ENCODE measurements at places on chromosomes 4 and X. TPM values are rescaled to one million over a fixed set of nuclear protein-coding genes. Genes with fewer than 3 reads are reported as not detected.
A peak's percentile ranks its signal among the peaks of the same experiment; 100 is the strongest.

Gene TCP11X2
- total RNA-seq, result 0.82 TPM

GRCh38 chr4:111632641-111633151 is 512.6 kb upstream of the FAM241A start:
- H3K27ac ChIP-seq, result no peak overlapping the region
- DNase-seq, result no peak
- H3K4me3 ChIP-seq, result no peak overlapping the region
- H3K36me3 ChIP-seq, result no peaks in the 10 kb centered on the region
- H3K27me3 ChIP-seq, result no peaks in the 10 kb centered on the region
- H3K4me1 ChIP-seq, result peaks cover 8% of the 10 kb centered on the region

DNA sequence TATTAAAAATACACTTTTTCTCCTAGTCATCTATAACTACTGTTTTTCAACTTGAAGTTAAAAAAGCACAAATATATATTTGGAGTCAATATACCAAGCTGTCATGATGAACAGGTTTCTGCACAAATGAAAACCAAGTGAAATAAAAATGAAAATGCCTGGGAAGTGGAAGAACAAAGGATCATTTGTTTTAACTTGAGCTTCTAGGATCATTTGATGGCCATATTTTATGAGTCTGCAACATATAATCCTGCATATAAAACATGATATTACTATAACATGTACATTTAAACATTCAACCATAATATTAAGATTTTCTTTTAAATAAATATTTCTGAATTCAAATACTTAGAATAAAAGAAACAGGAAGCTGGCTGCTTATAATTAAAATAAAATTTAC is 8.5 kb upstream of the ARHGEF38 start:
- no peaks in the 10 kb centered on the region for H3K4me1 ChIP-seq
- H3K27me3 ChIP-seq, result peaks cover 95% of the 10 kb centered on the region
- H3K36me3 ChIP-seq, result no peaks in the 10 kb centered on the region

DNA sequence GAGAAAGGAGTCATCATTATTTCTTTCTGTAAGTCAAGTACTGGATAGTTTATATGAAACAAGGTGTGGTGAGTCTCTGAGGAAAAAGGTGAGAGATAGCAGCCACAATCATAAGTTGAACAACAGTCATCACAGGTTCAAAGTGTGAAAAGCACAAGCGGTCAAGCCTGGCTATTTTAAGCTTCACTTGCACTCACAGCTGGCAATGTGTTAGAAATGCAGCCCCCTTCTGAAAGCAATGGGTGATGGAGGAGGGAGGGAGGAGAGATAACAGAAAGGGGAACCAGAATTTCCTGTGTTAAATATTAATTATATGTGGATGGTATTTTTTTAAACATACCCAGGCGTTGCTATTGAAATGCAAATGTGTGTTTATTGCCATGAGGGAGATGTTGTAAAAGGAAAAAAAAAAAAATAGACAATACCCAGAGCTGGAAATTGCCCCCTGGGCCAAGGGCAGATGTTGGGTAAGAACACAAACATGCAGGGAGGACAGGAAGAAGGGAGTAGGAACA is 26.9 kb upstream of the BMP3 start:
- no peak overlapping the region for H3K4me3 ChIP-seq
- no peak for DNase-seq
- H3K27ac ChIP-seq, result peak overlapping the region; percentile 48
- no peaks in the 10 kb centered on the region for H3K27me3 ChIP-seq

DNA sequence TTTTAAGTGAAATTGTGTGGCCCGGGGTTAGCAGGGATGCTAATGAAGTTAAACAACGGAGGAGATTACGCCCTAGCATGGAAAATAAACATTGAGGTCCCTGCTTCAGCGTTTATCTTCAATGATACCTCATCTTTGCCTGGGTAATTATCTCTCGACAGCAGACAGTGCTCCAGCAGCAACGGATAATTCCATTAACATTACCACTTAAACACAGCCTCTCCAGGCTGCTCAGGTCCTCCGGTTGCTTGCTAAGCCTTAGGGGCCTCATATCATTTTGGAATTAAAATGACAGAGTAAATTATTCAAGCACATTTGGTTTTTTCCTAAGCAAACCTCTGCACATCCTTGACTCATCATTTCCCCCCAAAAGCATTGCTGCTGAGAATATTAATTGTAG is 281.5 kb upstream of the KLF3 start:
- no peak for DNase-seq
- H3K4me1 ChIP-seq, result peaks cover 9% of the 10 kb centered on the region
- H3K27ac ChIP-seq, result no peak overlapping the region
- no peaks in the 10 kb centered on the region for H3K36me3 ChIP-seq

DNA sequence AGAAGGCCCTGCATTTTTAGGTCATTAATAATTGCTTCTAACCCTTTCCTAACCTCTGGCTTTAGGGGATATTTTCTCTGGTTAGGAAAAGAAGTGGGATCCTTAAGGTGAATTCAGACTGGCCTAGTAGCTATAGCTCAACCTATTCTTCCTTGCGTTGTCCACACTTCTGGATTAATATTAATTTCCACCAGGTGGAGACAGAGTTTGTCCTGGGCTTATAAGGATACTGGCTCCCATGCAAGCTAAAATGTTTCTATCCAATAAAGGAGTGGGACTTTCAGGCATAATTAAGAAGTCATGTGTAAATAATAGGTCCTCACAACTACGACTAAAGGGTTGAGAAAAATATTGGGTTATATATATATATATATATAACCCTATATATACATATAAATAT is 860.0 kb upstream of the POU3F4 start:
- peaks cover 22% of the 10 kb centered on the region for H3K36me3 ChIP-seq
- H3K4me3 ChIP-seq, result no peak overlapping the region
- DNase-seq, result no peak
- no peaks in the 10 kb centered on the region for H3K27me3 ChIP-seq
- H3K4me1 ChIP-seq, result peaks cover 2% of the 10 kb centered on the region
- H3K27ac ChIP-seq, result no peak overlapping the region

GRCh38 chrX:14030174-14030530 is 460 bp upstream of the GEMIN8 start:
- no peaks in the 10 kb centered on the region for H3K27me3 ChIP-seq
- peak overlapping the region; percentile 91 for H3K4me3 ChIP-seq
- peak overlapping the region; percentile 98 for H3K27ac ChIP-seq
- DNase-seq, result no peak

DNA sequence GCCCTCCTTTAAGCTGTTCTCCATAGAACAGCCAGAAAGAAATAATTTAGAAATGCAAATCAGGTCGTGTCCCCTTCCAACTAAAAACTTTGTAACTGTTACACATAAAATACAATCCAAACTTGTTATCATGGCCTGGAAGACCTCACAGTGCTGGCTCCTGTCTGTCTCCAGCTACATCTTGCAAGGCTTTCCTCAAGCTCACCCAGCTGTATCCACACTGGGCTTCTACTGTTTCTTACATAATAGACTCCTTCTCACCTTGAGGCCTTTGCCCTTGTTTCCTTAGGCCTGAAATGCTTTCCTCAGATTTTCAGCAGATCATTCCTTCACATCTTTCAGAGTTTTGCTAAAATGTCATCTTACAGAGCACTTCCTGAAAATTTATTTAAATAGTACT is 33.5 kb upstream of the USP53 start:
- H3K27ac ChIP-seq, result no peak overlapping the region
- peaks cover 6% of the 10 kb centered on the region for H3K4me1 ChIP-seq
- H3K36me3 ChIP-seq, result no peaks in the 10 kb centered on the region
- no peak for DNase-seq

DNA sequence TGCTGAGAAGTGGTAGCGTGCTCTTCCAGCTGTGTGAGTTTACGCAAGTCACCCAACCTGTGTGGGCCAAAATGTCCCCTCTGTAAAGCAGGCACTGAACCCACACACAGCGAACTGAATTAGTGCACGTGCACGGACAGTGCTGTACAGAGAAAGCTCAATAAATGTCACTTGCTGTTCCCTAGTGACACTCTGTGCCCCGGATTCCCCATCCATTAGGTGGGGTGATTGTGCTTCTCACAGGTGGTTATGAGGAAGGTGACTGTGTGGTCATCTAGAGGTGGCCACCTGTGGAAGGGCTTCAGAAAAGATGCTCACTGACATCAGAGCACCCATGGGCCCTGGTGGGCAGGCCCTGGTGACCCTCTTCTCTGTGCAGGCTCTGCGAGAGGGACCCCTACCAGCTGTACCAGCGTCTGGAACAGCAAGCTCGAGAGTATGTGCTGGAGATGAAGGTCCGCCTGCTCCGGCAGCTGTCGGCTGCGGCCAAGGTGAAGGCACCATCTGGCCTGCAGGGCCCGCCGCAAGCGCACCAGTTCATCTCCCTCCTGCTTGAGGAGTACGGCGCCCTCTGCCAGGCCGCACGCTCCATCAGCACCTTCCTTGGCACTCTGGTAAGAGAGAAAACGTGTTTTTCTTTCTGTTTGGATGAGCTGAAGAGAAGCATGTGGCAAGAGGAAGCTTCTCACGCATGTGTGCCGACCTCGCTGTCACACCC is 94.3 kb downstream of the FAM193A start:
- H3K4me3 ChIP-seq, result no peak overlapping the region
- H3K27me3 ChIP-seq, result no peaks in the 10 kb centered on the region
- no peaks in the 10 kb centered on the region for H3K4me1 ChIP-seq
- DNase-seq, result peak; percentile 44
- no peak overlapping the region for H3K27ac ChIP-seq
- H3K36me3 ChIP-seq, result peaks cover 32% of the 10 kb centered on the region

Gene ASB12
- 0.60 TPM for total RNA-seq

Gene FAM114A1
- total RNA-seq, result 13.8 TPM

Gene GNRHR
- total RNA-seq, result not detected

GRCh38 chr4:108165586-108165985 is 3.1 kb downstream of the LEF1 start:
- no peak for DNase-seq
- H3K36me3 ChIP-seq, result no peaks in the 10 kb centered on the region
- peaks cover 45% of the 10 kb centered on the region for H3K4me1 ChIP-seq
- H3K4me3 ChIP-seq, result peak overlapping the region; percentile 51
- H3K27me3 ChIP-seq, result peaks cover 95% of the 10 kb centered on the region
- H3K27ac ChIP-seq, result no peak overlapping the region

Gene CCNG2
- 20.4 TPM for total RNA-seq

Gene ADRA2C
- total RNA-seq, result 21.8 TPM

Gene MAGEA1
- not detected for total RNA-seq

Gene LRIT3
- 0.07 TPM for total RNA-seq

DNA sequence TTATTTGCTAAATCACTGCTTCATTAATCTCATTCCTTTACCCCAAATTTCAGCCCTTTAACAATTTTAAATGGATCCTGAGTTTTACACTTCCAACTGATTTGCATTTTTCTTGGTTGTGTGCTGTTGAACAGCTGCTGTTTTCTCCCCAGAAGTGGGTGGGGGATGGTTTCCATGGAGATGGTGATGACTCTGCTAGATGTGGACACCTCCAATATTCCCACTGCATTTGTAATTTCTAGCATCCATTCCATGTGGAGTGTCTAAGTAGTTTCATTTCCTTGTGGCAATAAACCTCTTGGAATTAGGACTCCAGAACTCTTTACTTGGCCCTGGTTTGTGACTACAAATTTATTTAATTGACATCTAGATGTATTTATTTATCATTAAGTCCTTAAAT is 330.4 kb downstream of the GBA3 start:
- no peak for DNase-seq
- H3K27me3 ChIP-seq, result no peaks in the 10 kb centered on the region
- no peak overlapping the region for H3K4me3 ChIP-seq
- H3K27ac ChIP-seq, result no peak overlapping the region

- peaks cover 49% of the 10 kb centered on the region for H3K4me1 ChIP-seq
- H3K36me3 ChIP-seq, result no peaks in the 10 kb centered on the region
- H3K27ac ChIP-seq, result no peak overlapping the region
- no peak for DNase-seq
- no peak overlapping the region for H3K4me3 ChIP-seq
Measured at GRCh38 chr4:159134429-159134828, 31.6 kb downstream of the RAPGEF2 start.

Gene COMMD8
- total RNA-seq, result 8.1 TPM

Gene PROM1
- 56.8 TPM for total RNA-seq

Gene HTT
- 71.4 TPM for total RNA-seq

DNA sequence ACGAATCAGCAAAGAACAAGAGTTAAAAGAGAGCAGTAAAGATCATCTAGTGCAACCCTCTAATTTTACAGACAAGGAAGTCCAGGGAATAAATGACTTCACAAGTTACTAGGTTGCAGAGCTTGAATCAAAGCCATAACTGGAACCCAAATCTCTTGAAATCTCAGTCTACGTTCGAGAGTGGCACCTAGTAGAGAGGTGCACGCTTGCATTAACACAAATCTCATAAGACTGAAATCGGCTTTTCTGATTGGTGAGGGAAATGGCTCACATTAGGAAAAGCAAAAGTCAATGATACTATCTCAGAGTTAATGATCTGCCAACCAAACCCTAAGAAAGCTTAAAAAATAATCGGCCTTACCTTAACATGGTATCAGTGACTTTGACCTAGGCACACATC is 43.0 kb downstream of the FAT1 start:
- DNase-seq, result no peak
- peaks cover 8% of the 10 kb centered on the region for H3K36me3 ChIP-seq
- H3K4me3 ChIP-seq, result no peak overlapping the region
- peaks cover 67% of the 10 kb centered on the region for H3K4me1 ChIP-seq
- no peaks in the 10 kb centered on the region for H3K27me3 ChIP-seq
- peak overlapping the region; percentile 71 for H3K27ac ChIP-seq

Gene XAGE3
- not detected for total RNA-seq

DNA sequence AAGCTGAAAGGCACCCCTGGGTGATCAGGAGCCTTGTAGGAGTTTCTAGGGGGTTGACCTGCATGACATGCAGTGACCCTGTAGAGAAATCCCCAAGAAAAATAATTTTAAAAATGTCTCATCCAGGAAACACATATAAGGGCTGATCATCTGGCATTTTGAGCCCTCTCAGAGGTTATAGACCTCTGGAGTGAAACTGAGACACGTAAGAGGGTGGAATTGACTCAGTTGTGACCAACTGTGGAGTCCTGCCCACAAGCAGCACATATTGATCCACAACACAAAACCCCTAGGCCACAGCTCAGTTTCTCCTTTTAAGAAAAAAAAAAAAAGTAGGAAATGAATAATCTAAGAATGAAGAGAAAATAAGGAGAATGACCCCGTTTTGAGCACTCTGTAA is 32.5 kb upstream of the MTMR8 start:
- no peaks in the 10 kb centered on the region for H3K27me3 ChIP-seq
- peaks cover 8% of the 10 kb centered on the region for H3K36me3 ChIP-seq
- H3K4me1 ChIP-seq, result peaks cover 33% of the 10 kb centered on the region
- H3K4me3 ChIP-seq, result peak overlapping the region; percentile 39
- peak overlapping the region; percentile 83 for H3K27ac ChIP-seq

DNA sequence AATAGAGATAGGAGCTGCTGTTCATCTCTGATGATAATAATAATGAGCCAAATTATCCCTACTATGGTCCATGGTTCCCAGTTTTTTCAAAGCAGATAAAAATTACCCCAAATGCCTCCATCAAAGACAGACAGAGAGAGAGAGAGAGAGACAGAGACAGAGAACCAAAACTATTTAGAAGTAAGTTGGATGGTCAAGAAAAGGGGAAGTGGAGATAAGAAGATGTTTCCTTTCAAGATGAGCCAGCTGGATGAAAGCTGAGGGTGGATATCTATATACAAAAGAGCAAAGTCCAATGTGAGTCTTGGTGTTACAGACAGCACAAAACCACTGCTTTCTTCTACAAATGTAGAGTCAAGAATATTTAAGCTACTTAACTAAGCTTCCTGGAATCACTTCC is 173.9 kb downstream of the GRIA3 start:
- no peak overlapping the region for H3K27ac ChIP-seq
- H3K4me3 ChIP-seq, result no peak overlapping the region
- no peak for DNase-seq
- H3K36me3 ChIP-seq, result no peaks in the 10 kb centered on the region
- H3K27me3 ChIP-seq, result no peaks in the 10 kb centered on the region
